ENCODE measurements at places on chromosomes 7 and 10.

DNA sequence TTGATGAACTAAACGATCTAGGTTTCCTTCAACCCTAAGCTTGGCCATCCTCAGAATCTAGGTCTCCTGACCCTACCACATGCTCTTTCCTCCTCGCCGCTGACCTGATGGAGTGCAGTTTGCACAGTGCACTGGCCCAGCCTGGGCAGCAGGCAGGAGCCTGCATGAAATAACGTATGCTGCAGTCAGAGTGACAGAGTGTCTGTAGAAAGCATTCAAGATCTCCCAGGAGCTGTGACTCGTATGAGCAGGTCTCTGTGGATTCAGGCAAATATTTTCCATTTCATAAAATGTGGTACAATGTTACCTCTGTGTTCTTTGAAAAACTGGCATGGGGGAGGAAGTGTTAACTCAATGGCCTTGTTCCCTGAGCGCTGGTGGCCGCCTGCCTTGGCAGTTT, 441.8 kb downstream of the RPS24 start:
- DNase-seq = no peak

GRCh38 chr10:89001729-89002072, 11.1 kb downstream of the FAS start:
- no peak for DNase-seq

DNA sequence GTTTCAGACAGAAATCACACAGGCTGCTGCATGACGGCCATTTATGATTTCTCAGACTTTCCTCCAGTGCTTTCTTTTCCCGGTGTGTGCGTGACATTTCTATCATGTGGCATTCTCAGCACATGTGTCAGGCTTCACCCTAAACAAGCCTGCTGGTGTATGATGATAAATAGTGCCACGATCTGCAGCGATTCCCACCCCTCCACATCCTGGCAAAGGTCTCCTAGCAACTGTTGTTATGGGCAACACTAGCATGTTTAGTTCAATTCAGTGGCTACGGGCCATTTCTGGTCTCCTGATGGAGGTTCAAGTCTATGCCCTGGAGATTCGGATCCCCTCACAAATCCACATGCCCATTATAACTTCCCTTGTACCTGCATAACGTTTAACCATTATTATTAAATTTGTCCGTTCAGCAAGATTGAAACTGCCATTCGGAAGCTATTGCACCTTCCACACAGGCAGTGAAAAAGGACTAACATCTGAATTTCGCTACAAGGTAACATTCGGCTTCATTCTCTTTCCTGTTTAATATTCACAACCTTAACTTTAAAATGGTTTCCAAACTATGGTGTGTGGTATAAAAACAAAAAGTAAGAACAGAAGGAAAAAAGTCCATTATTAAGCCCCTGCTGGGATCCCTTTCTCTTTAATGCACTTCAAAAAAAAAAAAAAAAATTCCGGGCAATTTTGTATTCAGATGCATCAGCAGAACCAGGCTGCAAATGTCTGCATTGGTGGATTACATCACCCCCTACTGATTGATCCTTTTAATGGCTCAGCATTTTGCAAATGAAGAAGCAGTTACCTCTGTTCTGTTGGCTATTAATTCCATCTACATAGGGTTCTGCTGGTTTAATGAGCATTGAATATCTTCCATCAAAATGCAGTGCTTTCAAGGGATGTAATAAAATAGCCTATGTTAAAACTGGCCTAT, 90.2 kb downstream of the FRMD4A start:
- DNase-seq = no peak

- DNase-seq = no peak
Observed at GRCh38 chr10:122190176-122190943, 80.7 kb upstream of the BTBD16 start.

- no peak for DNase-seq
Observed at GRCh38 chr7:21656081-21656480, 113.2 kb downstream of the DNAH11 start.

DNA sequence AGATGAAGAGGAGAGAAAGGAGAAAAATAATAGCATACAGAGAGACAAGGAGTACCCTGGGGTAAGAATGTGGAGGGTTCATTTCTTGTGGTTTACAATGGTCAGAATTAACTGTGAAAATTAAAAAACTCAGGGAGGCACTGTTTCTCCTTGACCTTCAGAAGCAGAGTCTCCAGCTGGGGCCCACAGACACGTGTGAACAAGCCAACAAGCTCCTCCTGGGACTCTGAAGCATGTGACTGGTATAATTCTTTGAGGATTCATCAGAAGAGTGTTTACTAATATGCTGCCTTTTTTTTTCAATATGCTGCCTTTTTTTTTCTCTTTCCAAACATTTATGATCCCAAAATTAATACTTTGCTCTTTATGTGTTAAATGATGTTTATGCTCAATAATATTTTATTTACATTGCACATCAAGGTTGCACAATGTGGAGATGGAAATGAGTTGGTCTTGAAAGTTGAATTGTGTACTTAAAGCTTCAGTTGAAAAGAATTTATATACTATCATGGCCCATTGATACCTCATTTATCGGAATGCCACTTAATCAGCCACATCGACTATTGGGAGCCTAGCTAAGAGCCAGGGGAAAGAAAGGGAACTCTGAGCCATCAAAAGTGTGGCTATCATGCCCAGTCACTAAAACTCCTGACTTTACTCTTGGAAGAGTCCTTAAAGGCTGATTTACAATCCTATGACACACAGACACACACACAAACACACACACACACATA, 134.7 kb upstream of the RHOBTB1 start:
- DNase-seq = no peak

DNA sequence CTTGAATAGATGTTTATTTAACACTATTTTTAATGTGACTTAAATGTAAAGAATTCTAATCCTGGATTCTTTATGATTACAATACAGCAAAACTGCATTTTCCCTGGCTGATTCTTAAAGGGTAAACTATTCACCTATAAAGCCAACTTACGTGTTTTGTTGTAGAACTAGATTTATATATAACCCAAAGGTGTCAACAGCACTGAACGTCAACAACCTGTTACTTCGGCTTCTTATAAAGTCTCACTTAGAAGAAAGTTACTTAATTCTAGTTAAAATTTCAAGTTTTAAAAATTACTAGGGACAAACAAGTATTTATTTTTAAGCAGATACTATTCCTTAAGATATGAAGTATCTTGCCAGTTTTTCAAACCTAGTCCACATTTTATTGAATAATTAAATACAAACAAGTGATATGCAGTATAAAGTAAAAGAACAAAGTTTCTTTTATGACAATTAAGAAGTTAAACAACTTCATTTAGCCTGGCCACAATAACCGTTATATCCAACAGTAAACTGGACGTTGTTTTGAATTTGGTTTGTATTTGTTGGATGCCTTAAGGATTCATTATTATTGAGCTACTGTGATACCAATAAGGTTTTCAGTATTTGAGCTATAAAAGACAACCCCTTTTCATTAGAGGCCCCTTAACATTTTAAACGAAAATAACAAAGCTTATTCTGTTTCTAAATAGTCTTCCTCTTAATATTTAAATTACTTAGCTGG, 83.1 kb downstream of the SNX10 start:
- no peak for DNase-seq

DNA sequence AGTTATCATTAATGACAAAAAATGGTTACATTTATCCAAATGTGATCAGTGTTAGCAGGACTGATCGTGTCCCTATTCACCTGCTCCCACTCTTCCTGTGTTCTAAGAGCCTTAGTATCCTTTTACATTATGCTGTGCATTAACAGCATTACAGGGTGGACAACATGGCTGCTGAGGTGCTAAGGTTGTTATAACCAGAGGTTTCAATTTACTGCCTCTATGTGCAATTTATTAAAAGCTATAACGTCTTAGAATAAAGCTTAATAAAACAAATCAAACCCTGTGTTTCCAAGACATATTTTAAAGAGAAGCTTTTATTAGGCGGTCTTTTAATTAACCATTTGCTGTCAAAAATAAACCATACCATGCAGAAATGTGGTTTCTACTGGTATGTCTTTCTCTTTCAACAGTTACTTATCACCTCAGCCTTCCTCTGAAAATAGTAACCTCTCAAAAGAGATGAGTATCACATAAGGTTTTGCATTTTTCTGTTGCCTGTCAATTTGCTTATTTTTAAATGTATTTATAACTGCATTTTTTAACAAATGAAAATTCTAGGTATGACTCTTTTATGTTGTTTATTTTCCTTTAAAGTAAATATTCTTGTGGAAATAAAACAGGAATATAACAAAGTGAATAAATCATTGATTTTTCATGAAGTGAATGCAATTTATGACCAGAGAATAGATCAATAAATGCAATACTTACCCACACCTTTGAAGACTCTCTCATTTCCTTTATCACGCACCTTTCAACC, 849.8 kb upstream of the SORCS1 start:
- DNase-seq = no peak

GRCh38 chr10:72338180-72338579, 16.5 kb downstream of the DNAJB12 start:
- no peak for DNase-seq

- DNase-seq = no peak
Observed at GRCh38 chr7:142943706-142944268, 4.5 kb downstream of the LLCFC1 start.

DNA sequence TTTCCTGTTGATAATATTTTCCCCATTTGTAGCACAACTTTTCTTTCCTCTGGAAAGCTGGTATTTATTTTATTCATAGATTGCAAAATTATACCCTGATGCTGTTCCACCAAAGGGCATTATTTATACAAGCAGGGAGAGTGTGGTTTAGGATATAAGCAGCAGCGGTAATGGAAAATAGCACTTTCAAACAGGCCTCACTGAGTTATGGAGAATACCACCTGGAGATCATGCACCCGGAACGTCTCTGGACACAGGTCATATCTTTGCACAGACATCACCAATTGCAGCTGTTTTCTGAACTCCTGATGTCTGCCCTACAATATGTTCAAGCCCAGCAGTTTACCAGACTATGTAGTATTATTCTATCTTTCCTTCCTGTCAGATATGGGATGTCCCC, 2.0 kb upstream of the CALD1 start:
- no peak for DNase-seq

GRCh38 chr10:45438466-45439090, 64.6 kb downstream of the ALOX5 start:
- DNase-seq = no peak

Data from activated naive CD8-positive, alpha-beta T cell treated with anti-CD3 and anti-CD28 coated beads, Interleukin-2, amount 50 U/mL, for 24 hours (primary cell).